Stimulated activated CD4-positive, alpha-beta T cell treated with anti-CD3 and anti-CD28 coated beads, Interleukin-1b, Interleukin-23, amount 100 ng/mL, for 48 hours (primary cell): ENCODE measurements at places on chromosomes 13 and 19.

DNA sequence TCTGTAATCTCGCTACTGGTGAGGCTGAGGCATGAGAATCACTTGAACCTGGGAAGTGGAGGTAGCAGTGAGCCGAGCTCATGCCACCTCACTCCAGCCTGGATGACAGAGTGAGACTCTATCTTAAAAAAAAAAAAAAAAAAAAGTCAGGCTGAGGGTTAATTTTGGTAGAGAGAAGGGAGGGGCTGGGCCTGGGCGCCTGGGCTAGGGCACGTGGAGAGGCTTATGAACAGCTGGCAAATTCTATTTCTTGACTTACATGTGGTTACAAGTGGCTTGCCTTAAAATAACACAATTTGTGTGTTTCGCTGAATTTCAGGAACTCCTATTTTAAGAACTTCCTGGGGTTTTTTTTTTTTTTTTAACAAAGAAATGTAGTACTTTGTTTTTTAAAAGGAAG is 47.6 kb upstream of the MAP3K10 start:
- DNase-seq: peak; percentile 54

DNA sequence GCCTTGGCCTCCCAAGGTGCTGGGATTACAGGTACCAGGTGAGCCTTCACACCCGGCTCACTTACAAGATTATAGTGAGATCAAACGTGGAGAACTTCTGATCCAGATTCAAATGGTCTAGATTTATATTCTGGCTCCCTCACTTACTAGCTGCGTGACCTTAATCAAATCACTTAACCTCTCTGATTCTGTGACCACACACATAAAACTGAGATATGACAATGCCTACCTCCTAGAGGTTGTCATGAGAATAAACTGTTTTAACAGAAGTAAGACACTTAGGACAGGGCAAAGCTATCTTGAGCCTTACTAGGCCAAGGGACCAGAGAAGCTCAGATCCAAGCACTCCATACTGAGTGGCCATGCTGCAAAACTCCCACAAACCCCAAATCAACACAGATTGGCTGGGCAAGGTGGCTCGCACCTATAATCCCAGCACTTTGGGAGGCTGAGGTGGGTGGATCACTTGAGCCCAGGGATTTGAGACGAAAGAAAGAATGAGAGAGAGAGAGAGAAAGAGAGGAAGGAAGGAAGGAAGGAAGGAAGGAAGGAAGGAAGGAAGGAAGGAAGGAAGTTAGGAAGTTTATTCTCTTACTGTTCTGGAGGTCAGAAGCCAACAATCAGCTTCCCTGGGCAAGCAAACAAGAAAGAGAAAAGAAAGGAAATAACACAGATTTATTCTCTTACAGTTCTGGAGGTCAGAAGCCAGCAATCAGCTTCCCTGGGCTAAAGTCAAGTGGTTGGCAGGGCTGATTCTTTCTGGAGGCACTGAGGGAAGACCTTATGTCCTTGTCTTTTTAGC is 46.1 kb upstream of the MAP3K10 start:
- no peak for DNase-seq

DNA sequence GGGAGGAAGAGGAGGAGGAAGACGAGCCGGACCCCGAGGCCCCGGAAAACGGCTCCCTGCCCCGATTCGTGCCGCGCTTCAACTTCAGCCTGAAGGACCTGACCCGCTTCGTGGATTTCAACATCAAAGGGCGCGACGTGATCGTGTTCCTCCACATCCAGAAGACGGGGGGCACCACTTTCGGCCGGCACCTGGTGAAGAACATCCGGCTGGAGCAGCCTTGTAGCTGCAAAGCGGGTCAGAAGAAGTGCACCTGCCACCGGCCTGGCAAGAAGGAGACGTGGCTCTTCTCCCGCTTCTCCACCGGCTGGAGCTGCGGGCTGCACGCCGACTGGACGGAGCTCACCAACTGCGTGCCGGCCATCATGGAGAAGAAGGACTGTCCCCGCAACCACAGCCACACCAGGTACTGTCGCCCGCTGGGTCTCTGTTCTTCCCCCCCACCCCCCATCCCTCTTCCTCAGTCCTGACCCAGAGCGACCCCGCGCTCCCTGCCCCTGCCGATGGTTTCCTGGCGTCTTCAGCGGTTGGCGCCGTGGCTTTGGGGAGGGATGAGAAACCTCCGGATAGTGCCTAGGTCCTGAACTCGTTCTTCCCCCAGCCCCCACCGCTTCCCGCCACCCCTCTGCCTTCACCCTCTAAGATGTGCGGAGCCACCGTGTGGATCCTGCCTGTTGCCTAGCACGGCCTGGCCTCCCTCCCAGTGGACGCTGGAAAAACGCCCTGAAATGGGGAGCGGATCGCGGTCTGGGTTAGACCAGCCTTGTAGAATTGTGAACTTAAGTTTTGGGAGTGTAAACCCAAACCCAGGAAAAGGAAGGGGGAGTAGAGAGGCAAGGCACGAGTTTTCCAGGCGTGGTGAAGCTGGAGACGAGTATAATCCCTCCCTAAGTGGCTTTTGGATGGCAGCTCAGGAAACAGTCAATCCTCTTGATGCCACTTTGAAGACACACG is 1.5 kb downstream of the HS6ST3 start:
- DNase-seq: no peak

DNA sequence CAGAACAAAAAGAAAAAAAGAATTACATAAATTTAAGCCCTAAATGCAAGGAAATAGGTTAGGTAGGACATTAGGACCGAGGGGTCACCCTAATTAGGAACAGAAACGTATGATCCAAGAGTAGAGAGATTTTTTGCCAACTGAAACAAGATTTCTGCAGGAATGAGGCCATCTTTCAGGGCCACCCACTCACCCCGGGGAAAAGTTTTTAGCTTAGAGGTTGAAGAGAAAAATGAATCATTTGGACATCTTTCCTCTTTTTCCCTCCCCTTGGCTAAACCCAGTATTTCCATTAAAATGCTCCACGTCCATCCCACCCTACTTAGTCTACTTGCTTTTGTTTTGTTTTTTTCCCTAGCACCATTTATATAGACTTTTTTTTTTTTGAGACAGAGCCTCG is 10.6 kb upstream of the PNMA8A start:
- DNase-seq: no peak

GRCh38 chr19:8363803-8364771 is at the start of gene ANGPTL4:
Gene ANGPTL4 (plus strand): TSS chr19:8364155. CDS start chr19:8364322, 167 bp downstream.
- peak; percentile 65 for DNase-seq

- DNase-seq: no peak
These were observed 1.7 kb upstream of the SLITRK5 start for GRCh38 chr13:87669379-87669978.

DNA sequence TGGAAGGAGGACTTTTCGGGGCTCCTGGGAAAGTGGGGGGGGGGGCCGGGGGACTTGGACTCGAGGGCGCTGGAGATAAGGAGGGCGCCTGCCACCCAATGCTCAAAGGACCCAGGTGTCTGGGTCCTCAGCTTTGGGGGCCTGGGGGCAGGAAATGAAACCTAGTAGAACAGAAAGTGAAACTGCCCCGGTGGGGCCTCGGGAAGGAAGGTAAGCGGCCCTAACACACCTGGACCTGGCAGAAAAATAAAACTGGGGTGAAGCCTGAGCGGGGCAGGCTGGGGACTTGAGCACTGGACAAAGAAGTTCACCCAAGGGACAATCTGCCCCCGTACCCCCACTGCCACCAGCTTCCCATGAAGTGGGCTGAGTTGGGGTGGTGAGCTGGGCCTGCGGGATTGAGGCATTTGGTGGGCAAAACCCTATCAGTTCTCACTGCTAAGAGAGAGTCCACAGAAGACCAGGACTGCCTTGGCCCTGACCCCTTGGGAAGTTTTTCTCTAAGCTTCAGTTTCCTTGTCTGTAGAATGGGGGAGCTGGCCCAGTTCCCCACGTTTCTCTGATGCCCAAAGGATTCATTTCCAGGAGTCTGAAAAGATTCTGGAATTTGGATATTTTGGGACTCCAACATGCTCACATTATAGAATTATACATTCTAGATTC is 2.3 kb downstream of the PRKD2 start:
- DNase-seq: peak; percentile 56

DNA sequence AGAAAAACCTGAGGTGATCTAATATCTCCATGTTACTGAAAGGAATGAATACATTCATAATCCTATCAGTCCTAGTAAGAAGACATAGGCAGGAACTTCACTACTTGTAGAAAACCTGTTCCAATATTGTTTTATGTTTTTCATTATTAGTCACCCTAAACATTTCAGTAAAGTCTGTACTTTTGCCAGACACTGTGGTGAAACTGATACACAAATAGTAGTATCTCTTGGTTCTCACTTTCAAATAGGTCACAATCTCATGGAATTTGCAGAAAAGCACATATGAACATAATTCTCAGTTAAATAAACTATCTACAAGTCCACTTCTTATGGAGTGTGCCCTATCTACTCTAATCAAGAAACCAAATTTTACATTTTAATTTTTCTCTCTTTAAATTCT is 88.3 kb upstream of the PCDH9 start:
- no peak for DNase-seq

GRCh38 chr13:23921451-23921888 is 24.2 kb upstream of the C1QTNF9B start:
- DNase-seq: no peak

DNA sequence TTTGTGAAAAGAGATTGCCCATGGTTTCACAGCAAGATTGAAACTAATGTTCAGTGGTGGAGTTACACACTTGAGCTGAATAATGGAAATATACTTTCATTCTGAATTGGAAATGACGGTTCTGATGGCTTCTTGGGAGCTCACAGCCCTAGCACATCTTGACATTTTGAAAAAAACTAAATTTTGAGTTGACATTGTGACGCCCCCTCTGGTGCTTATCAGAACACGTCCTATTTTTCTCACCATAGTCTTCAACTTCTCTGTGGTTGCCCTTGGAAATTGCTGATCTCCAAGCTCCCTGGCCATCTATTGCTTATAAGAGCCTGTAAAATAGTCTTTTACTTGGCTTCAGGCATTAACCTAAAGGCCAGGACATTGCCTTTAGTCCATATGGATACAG is 202.1 kb downstream of the OXGR1 start:
- no peak for DNase-seq

DNA sequence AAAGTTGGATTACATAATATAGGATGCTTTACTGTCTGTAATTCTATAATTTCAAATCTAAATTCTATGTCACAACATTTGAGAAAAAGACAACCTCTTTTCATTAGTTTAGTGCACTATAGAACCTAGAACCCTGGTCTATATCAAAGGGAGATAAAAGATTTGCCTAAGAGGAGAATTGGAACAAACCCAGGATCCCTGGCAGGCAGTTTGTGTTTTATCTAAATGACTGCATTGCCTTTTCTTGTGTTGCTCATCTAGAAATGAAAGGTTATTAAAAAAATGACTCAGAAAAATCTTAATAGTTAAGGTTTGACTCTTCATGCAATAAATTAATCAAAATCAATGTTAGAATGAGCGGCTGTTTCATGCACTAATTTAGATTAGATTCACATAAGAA is 96.7 kb downstream of the PCDH9 start:
- no peak for DNase-seq

DNA sequence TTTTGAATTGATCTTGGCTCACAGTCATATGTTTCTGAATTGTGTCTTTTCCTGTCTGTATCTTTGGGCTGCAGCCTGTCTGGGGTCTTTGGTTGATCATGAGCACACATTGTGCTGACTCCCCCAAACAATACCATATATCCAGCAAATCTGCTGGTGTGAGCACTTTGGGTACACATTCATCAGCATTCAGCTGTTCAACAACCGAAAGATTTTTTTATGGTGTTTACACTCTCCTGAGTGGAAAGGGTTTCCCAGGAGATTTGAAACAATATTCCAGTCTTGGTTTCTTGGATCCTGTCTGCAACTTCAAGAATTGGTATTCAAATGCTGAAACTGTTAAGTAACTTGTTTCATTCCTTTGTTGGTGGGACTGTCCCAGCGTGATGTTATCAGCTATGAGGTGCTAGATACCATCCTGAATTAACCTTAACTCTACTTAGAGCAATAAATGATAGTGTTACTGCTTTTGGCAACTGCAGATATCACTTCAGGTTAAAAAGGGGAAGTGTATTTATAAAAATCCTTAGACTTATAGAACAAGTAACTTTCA is 78.4 kb upstream of the DIAPH3 start:
- DNase-seq: no peak

DNA sequence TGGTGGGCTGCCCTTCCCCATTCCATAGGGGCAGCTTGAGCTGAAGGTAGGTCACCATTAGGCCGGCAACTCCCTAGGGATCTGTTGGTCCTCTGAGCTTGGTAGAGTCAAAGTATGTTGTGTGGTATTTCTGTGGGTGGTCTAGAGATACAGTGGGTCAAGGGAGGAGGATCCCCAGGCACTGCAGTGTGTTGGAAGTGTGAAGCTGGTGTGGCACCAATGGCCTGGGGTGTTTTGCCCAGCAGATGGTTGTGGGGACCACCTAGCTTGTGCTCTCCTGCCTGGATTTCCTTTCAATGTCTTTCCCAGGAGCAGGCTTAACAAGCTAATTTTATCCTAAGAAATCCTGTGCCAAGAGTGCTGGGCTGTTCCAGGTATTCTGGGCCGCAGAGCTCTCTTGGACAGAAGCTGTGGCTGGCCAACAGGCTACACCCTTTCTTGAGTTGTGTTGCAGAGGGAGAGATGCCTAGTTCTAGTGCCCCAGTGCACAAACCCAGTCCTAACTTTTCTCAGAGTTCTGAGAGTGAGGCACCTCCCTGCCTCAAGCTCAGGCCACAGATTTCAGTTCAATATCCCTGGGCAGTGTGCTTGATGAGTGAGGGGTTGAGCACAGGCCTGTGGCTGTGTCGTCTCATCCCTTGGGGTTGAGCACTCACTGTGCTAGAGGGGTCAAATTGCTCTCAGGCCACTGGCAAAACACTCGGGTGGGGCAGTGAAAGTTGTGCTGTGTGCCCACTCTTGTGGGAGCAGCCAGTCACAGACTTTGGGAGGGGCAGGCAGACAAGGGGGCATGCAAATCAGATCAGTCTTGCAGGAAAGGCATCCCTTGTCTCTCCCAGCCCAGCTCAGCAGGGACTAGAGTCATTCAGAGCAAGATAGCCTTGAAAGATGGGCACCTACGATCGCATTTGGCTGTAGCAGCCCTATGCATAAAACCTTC is 1806.1 kb upstream of the MIR17HG start:
- no peak for DNase-seq

DNA sequence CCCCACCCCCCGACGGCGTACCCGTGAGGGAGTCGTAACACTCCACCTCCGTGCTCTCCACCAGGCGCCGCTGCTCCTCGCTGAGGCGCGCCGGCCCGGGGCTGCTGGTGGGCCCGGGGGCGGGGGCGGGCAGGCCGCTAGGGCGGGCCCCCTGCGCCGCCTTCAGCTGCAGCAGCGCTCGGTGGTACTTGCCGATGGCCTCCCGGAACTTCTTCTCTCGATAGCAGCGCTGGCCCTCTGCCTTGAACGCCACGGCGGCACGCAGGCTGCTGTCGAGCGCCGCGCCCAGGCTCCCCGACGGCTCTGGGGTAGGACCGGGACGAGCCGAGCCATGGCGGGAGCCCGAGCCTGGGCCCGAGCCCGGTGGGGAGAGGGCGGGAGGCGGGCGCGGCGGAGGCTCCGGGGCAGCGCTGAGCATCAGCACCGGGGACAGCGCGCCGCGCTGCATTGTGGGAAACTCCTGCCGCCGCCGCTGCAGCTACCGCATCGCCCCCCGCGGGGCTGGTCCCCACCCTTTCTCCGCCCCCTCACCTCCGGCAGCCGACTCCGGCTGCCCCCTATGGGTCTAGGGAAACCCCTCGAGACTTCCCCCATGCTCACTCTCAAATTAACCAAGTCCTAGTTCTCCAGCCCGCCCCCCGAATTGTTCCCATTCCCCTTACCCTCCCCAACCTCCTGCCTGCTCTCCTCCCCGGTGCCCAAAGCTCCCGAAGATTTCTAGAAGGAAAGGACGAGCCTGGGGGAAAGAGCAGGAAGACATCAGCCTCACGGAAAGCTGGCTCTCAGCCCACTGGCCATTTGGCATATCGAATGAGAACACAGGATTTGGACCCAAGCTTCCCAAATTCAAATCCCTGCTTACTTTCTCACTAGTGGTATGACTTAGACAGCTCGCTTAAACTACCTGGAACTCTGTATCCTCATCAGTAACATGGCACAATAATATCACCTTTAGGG is at the start of gene TTC9B:
Gene TTC9B (minus strand): TSS at position 451 of the 957 bp plus-strand sequence. CDS start 3 bp downstream, at position 448.
- DNase-seq: peak; percentile 31
